ENCODE measurements at places on chromosomes 11 and 22. TPM values are rescaled to one million over a fixed set of nuclear protein-coding genes. Genes with fewer than 3 reads are reported as not detected.
A peak's percentile ranks its signal among the peaks of the same experiment; 100 is the strongest.

DNA sequence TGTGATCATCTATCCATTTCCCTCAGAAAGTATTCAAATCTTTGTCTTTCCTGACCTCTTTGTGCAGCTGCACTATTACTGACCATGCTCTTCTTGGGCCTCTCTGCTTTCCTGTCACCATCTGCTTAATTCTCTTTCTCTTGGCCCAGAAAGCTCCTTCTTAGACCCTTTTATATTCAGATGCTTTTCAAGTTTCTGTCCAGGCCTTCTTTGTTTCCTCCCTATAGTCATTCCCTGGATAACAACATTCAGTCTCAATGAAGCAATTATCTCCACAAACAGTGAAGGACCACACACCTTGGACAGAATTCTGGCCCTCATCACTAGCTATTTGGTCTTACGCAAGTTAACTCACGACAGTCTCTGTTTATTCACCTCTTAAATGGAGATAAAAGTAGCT, 89.7 kb downstream of the LARGE2 start:
- no peaks in the 10 kb centered on the region for H3K36me3 ChIP-seq
- no peak overlapping the region for H3K27ac ChIP-seq
- H3K27me3 ChIP-seq = no peaks in the 10 kb centered on the region
- no peak overlapping the region for H3K4me3 ChIP-seq

- H3K27me3 ChIP-seq = peaks cover 3% of the 10 kb centered on the region
- DNase-seq = peak; percentile 12
- no peak overlapping the region for H3K27ac ChIP-seq
- no peaks in the 10 kb centered on the region for H3K36me3 ChIP-seq
- no peak overlapping the region for H3K4me3 ChIP-seq
Observed at GRCh38 chr11:37141707-37142106, 543.7 kb upstream of the RAG2 start.

OR51T1 gene
- not detected for total RNA-seq

DNA sequence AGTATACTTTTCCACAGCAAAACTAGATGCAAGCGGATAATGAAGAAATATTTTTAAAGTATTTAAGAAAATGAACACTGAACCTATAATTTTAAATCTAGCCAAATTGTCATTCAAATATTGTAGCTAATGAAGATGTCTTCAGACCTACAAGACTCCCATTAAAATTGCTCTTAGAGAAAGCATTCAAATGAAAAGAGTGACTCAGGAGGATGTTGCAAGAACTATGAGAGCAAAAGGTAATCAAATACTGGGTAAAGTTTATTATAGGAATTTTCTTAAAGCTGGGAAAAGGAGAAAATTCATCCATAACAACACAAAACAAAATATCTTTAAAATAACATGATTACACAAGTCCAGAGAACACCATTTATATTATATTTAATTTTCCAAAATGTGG, 5.4 kb upstream of the POU2AF1 start:
- no peaks in the 10 kb centered on the region for H3K4me1 ChIP-seq
- no peaks in the 10 kb centered on the region for H3K27me3 ChIP-seq
- no peak for DNase-seq
- no peak overlapping the region for H3K4me3 ChIP-seq
- H3K27ac ChIP-seq = no peak overlapping the region
- no peaks in the 10 kb centered on the region for H3K36me3 ChIP-seq

- no peaks in the 10 kb centered on the region for H3K27me3 ChIP-seq
- DNase-seq = no peak
- no peak overlapping the region for H3K27ac ChIP-seq
Observed at GRCh38 chr11:20453657-20454316, 66.3 kb downstream of the PRMT3 start.

DNA sequence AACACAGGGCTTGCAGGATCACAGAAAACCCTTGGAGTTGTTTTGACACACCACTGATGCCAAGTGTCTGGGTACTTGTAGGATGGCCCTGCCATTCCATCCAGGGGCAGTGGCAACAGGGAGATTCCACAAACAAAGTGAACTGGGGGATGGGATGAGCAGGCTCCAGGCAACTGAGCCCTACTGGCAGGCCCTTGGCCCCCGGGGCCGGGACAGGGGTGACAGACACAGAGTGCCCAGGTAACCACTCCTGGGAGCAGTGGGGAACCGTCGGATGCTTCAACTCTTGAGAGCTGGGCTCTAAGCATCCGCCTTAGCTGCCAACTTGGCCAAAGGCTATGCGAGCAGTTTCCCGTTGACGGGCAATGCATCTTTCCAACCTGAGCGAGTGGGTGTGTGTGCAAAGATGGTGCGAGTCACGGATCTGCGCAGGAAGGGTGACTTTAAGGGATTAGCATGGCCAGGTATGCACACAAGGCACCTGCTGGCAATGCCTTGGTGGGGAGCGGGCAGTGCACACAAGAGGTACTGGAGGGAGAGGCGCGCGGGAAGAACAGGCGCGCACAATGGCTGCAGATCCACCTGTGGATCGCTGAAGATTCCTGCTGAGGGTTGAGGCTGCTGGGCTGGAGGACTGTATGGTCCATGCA, 83.1 kb upstream of the PRODH start:
- peaks cover 3% of the 10 kb centered on the region for H3K27me3 ChIP-seq
- H3K4me3 ChIP-seq = no peak overlapping the region

DNA sequence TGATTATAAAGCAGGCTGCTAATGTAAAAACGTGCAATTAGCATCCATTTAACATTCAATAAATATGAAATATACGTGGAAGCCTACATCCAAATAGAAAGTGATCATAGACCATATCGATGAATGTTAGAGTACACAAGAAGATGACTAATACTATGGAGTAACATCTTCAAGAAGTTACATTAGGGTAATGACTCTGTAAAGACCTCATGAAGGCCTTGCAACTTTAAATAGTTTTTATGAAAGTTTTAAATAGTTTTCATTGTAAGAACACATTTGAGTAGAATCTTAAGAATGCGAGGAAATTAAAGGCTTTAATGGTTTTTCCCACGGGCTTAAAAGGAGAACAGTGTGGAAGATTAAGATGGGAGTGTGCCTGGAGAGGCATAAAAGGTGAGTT, 1.4 kb downstream of the TRIM34 start:
- no peaks in the 10 kb centered on the region for H3K36me3 ChIP-seq
- H3K4me3 ChIP-seq = no peak overlapping the region
- DNase-seq = no peak
- no peaks in the 10 kb centered on the region for H3K27me3 ChIP-seq

- no peak for DNase-seq
- no peaks in the 10 kb centered on the region for H3K27me3 ChIP-seq
- H3K27ac ChIP-seq = no peak overlapping the region
- H3K36me3 ChIP-seq = no peaks in the 10 kb centered on the region
Observed at GRCh38 chr22:19773470-19774040, 13.0 kb downstream of the TBX1 start.

DNA sequence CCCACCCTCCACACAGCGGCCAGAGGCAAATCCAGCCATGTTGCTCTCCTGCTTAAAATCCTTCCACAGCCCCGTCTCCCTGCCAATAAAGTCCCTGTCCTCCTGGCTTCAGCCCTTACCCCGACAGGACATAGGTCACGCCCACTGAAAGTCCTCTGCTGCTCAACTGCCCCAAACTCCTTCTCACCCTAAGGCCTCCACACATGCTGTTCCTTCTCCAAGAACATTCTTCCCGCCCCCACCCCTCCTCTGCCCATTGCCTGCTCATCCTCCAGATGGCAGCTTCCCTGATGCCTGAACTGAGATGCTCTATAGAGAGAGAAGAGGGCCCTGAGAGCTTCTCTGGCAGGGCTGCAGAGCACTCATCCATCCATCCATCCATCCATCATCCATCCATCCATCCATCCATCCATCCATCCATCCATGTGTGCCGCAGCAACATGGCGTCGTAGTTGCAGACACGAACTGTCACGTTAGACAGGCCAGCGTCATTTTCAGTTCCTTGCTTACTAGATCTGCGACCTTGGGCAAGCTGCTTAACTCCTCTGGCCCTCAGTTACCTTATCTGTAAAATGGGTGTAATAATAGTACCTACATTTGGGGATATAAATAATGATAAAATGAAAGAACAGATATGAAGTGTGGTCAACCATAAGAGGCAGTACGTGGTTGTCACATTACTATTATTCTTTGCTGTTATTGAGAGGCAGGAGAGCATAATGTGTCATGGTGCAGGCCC, 9.4 kb downstream of the NPTXR start:
- no peak overlapping the region for H3K27ac ChIP-seq
- peaks cover 9% of the 10 kb centered on the region for H3K27me3 ChIP-seq
- no peak for DNase-seq

GRCh38 chr11:95499516-95500135, 268.6 kb upstream of the SESN3 start:
- H3K27ac ChIP-seq = no peak overlapping the region
- no peaks in the 10 kb centered on the region for H3K27me3 ChIP-seq
- H3K4me1 ChIP-seq = no peaks in the 10 kb centered on the region

SEC14L6 gene
- total RNA-seq = not detected

DNA sequence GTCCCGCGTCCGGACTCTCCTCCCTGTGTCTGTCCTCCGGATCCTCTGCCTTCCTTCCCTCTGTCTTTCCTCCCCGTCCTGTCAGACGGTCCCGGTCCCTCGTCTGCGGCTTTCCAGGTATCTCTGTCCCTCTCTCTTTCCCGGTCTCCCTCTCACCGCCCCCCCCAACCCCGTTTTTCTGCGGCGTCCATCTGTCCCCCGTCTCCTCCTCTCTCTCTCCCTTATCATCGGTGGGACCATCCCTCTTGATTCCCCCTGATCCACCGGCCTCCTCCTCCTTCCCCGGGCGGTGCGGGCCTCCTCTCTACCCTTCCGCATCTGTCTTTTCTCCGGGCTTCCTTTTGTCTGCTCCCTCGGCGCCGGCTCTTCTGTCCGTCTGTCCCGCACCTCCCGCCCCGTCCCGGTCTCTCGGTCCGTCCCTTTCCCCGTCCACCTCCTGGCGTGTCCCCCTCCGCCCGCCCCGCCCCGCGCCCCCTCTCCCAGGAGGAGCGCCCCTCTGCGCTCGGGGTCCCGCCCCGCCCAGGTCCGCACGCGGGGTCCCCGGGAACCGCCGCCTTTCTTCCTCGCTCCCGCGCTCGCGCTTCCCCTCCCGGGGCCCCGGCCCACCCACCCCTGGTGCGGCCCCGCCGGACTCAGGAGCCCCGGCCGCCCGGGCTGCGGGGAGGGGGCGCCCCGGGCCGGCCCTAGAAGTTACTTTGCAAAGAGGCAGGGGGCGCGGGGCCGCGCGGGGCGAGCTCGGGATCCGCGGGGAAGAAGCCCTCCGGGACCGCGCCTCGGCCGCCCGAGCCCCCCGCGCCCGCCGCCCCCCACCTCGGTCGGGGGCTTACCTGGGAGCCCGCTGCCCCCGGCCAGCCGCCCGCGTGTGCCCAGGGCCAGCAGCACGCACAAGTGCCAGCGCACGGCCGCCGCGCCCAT, 568 bp downstream of the SCUBE1 start:
- H3K27ac ChIP-seq = no peak overlapping the region
- DNase-seq = peak; percentile 31
- H3K4me3 ChIP-seq = peak overlapping the region; percentile 52
- H3K27me3 ChIP-seq = no peaks in the 10 kb centered on the region
- no peaks in the 10 kb centered on the region for H3K36me3 ChIP-seq

DNA sequence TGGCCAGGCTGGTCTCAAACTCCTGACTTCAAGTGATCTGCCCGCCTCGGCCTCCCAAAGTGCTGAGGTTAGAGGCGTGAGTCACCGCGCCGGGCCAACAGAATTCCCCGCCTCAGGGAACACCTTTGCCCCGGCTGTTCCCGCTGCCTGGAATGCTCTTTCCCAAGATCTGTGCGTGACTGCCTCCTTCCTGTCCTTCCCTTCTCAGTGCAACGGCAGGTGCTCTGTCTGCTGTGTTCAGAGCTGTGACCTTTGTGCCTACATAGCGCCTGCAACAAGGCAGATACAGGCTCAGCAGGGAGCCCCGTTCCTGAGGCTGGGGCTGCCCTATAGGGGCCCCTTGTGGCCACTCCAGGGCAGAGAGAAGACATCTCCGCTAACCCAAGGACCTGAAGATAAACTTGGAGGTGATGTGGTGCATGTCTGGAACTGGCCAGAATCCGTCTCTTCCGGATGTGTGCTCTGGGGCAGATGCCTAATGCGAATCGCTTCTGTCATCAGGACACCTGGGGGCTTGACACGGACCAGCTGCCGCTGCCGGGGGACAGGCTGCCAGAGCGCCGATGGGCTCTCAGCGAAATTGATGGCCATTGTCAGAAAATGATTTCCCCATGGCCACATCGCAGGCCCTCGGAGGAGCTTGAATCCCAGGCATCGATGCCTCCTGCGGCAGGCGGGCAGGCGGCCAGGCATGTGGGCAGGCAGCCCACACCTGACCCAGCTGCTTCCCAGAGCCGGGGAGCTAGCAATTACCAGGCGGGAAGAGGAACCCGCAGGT, 43.5 kb upstream of the TCF20 start:
- no peaks in the 10 kb centered on the region for H3K36me3 ChIP-seq
- no peak overlapping the region for H3K27ac ChIP-seq
- H3K27me3 ChIP-seq = 0 out of 2 replicates have a peak, but pooled peaks cover 9% of the 10 kb centered on the region
- peak; percentile 45 for DNase-seq
- no peak overlapping the region for H3K4me3 ChIP-seq

DNA sequence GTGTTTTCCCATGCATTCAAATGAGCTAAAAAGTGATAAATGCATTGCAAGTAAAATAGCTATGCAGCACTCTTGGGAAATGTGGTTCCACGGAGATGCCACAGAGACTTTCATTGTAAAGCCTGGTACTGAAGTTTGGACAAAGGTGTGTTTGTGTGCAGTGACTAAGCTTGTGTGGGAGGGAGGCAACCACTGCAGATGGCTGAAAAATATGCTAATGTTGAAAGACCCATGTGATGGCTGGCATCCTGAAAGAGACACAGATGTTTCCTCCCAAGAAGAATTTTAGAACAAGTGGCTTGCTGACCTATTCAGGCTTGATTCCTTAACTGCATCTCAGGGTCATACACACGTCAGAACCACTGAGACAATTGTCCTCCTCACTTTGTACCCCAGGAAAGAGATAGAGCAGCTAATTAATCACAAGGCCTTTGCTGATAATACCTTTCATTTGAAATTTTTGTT, 73.8 kb downstream of the FAM76B start:
- H3K4me1 ChIP-seq = peaks cover 24% of the 10 kb centered on the region
- peak; percentile 72 for DNase-seq
- no peaks in the 10 kb centered on the region for H3K36me3 ChIP-seq

- no peak overlapping the region for H3K4me3 ChIP-seq
Observed at GRCh38 chr22:37379085-37379484, 48.2 kb downstream of the ELFN2 start.

MMP1 gene
- total RNA-seq = not detected

GVQW3 gene
- total RNA-seq = 5.9 TPM

GRCh38 chr11:119594639-119595249, 134.3 kb downstream of the NECTIN1 start:
- H3K4me3 ChIP-seq = no peak overlapping the region
- DNase-seq = no peak
- peaks cover 11% of the 10 kb centered on the region for H3K4me1 ChIP-seq
- H3K36me3 ChIP-seq = no peaks in the 10 kb centered on the region
- no peaks in the 10 kb centered on the region for H3K27me3 ChIP-seq
